ENCODE measurements at places on chromosomes 1 and 21.

DNA sequence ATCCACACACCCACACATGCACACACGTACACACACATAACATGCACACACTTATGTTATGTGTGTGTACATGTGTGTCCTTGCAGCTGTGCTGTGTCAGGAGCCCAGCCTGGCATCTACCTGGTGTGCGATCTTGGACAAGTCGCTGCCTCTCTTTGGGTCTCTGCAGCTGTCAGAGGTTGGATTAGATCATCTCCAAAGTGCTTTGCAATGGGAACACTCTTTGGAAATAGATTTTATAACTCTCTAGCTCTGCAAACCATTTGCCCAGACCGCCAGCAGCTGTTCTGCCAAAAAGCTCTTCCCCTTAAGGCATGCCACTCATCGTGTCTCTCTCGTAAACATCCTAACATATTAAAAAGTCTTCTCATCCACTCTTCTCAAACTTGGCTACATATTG lies 4.7 kb downstream of the PKP1 start:
- DNase-seq = no peak

GRCh38 chr1:64969305-64970046 lies 3.1 kb upstream of the JAK1 start:
- DNase-seq = no peak

DNA sequence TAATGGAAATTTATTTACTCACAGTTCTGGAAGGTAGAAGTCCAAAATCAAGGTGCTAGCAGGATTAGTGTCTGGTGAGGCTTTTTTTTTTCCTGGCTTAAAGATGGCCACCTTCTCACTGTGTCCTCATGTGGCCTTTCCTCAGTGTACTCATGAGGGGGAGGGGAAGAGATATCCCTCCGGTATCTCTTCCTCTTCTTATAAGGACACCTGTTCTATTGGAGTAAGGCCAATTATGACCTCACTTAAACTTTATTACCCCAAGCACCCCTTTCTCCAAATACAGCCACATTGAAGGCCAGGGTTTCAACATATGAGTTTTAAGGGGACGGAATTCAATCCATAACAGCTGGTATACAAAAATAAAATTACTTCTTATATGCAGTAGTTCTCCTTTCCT lies 203.7 kb upstream of the C1orf87 start:
- no peak for DNase-seq

- DNase-seq = no peak
Measured at GRCh38 chr1:234504969-234505768, 26.2 kb upstream of the TARBP1 start.

GRCh38 chr1:95509989-95510388 lies 276.0 kb downstream of the RWDD3 start:
- DNase-seq = no peak

DNA sequence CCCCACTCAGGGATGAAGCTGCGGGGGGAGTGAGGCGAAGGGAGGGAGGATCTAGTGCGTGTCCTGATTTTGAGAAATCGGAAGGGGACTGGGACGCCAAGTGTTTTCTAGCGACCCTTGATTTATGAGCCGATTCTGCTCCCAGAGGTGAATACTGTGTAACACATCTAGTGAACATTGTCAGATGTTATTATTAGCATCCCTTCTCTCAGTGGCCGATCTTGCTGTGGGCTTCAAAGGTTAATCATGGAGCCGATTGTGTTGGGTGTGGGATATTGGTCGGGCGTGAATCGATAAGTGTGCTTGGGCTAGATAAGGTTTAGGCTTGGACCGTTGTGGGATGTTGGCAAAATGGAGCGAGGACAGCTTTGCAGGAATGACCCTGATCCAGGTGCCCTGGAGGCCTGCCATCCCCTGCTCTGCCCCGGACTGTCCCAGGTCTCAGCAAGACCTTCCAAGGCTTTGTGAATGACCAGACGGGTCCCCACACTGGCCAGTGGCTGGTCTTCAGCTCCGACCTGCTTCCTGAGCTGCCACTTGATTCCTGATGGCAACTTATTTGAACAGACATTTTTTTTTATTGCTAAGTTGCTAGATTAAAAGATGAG lies 2.2 kb downstream of the AJAP1 start:
- no peak for DNase-seq

GRCh38 chr1:78668427-78668826 lies 18.8 kb downstream of the IFI44 start:
- DNase-seq = no peak

DNA sequence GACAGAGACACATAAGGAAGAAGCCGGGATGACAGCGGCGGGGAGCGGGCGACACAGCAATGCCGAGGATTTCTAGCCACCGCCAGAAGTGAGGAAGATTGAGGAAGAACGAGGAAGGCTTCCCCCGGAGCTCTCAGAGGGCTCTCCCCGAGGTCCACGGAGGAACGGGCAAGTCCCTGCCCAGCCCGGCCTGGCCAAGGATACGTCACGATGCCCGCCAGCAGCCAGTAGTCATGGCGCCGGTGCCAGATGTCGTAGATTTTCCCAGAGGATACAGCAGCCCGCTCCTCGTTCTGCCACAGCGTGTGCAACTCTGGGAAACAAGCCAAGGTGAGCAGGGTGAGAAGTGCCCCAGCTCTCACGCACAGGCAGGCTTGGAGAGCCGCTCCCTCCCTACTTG lies 65.9 kb downstream of the KCNAB2 start:
- DNase-seq = no peak

GRCh38 chr1:36864182-36864822 lies 170.0 kb downstream of the GRIK3 start:
- no peak for DNase-seq

All from HFF-Myc (cell line).